ENCODE measurements at places on chromosomes 3 and 15.

DNA sequence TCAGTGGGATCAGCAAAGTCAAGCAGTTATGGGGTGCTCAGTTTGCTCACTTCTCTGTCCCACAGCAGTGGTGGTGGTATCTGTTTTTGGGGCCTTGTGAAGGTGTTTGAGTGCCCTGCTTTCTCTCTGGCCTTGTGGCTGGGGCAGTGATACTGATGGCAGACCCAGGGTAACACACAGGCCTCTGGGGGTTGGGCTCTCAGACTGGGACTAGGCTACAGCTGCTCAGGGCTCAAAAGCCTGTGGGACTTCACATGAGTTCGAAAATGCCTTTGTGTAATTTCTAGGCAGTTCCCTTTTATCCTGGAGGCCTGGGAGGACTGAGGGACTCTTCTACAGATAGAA lies 75.3 kb downstream of the STXBP5L start:
- DNase-seq: no peak

DNA sequence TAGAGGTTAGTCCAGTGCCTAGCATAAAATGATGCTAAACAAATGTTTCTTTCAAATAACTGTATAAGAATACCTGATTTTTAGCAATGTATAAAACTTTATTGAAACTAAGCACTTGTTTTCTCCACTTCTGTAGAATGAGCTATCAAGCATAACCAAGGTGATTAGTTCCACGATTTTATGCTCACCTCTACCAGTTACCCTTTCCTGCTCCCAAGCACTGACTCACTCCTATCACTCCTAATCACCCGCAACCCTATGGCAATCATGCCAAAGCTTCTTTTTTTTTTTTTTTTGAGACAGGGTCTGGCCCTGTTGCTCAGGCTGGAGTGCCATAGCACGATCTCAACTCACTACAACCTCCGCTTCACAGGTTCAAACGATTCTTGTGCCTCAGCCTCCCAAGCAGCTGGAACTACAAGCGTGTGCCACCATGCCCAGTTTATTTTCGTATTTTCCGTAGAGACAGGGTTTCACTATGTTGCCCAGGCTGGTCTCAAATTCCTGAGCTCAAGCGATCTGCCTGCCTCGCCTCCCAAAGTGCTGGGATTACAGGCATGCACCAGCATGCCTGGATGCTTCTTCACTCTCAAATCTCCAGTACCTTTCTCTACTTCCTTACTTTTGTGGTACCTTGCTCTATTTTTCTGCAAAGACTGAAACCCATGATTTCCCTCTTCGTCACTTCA lies 3.9 kb downstream of the HSPBAP1 start:
- DNase-seq: no peak

GRCh38 chr15:101453123-101454120 lies 36.1 kb downstream of the PCSK6 start:
- no peak for DNase-seq

- DNase-seq: no peak
Observed at GRCh38 chr3:52518723-52519444, 14.8 kb downstream of the NT5DC2 start.

DNA sequence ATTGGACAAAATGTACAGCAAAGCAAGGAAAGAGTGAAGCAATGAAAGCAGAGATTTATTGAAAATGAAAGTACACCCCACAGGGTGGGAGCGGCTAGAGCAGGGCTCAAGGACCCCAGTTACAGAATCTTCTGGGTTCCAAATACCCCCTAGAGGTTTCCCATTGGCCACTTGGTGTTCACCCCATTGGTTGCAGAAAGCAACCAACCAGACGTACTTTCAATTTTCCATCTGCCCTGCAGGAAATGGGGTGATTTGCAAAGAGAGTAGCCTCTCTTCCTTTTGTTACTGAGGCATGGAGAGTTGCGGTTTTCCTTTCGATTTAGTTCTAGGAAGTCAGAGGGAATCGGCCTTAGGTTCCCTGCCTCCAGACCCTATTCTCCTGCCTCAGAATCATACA lies 2.4 kb downstream of the PML start:
- no peak for DNase-seq

DNA sequence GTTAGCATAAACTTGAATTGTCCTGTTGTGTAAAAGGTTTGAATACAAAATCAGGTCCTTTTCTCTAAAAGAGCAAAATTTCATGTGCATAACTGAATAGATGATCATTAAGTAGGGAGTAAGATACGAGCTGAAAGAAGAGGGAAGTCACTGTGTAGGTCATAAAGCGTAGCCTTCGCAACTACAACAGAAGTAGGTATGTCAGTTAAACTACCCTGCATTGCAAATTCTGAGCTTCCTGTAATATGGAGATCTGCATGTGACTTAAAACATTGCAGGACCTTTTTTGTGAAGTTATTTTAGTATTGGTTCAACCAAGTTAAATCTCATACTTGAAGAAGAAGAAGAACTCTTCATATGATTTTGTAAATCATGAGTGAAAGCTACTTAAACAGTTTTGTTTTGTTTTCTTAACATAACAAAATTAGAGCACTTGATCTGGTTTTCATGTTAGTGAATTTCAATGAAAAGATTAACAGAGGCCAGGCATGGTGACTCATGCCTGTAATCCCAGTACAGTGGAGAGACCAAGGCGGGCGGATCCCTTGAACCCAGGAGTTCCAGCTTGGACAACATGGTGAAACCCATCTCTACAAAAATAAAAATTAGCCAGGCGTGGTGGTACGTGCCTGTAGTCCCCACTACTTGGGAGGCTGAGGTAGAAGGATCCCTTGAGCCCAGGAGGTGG lies 26.4 kb downstream of the ARMC8 start:
- DNase-seq: no peak

DNA sequence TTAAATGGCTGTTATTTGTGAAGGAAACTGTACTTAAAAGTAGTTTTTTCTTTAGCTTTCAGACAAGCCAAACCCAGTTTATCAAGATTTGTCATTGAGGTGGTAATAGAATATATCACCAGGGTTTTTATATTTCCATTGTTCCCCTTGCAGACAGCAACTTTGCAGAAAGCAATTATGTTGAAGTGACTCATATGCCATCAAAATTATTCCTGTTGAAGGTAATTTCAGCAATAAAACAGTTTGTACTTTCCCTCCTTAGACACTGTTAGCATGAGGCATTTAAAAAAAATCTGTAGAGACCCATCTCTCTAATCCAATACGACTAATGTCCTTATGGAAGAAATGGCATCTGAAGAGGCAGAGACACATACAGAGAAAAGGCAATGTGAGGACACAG lies 219.0 kb downstream of the NFKBIZ start:
- no peak for DNase-seq

DNA sequence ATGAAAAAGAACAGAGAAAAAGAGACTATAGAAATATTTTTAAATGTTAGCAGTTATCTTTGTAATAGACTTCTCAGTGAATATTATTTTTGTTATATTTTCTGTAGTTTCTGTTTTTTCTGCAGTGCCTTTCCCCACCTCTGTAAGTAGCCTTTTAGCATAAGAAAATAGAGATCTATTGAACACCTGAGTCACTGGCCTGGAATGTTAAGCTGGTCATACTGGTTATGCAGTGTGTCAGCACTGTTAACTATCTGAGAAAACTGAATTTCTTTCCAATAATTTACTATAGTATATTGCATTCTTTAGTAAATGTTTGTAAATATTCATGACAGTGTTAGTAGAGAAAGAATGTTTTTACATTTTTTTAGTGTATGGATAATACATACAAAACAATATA lies 79.8 kb downstream of the NECTIN3 start:
- DNase-seq: no peak

DNA sequence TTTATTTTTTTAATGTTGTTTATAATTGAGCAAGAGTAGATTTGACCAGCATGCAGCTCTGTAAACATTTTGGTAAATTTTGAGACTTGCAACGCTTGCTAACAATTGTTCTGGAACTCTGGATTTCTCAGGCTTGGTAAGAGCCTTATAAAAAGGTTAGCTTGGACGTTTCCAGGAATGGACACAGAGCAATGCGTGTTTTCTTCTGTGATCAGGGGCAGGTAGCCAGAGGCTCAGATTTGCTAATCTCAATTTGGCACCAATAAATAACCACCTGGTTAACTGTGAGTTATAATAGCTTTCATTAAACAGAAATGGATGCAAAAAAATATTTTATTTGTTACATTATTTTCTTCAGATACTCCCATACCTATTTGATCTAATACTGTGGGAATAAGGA lies 39.8 kb downstream of the CADM2 start:
- DNase-seq: no peak

All from activated T-helper 1 cell treated with anti-CD3 and anti-CD28 coated beads, Interleukin-2, amount 50 U/mL, for 16 hours (primary cell).